RKO (cell line): ENCODE measurements at places on chromosomes 2 and 18.

GRCh38 chr18:28771849-28772248, 594.9 kb upstream of the CDH2 start:
- DNase-seq: no peak

- no peak for DNase-seq
Observed at GRCh38 chr2:18119883-18120282, 241.4 kb downstream of the KCNS3 start.

GRCh38 chr18:34386803-34387202, 162.1 kb upstream of the NOL4 start:
- DNase-seq: no peak

- no peak for DNase-seq
Observed at GRCh38 chr2:63667132-63667700, 78.5 kb downstream of the MDH1 start.

DNA sequence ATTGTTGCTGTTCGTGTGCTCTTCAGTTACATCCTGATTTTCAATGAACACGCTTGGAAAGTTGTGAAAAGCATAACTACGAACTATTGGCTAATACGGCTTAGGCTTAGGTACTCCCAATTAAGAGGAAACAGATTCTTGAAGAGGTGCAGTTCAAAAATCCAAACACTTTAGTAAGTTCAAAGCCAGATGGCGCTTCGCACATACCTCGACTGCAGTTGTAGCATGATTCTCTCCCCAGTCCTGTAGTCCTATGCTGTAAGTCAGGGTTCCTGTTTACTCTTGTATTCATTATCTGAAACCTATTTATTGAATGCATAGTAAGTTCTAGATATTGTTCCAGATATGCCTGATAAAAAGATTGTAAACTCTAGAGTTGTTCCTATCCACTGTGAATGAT, 165.2 kb downstream of the TRIB2 start:
- no peak for DNase-seq

- DNase-seq: no peak
Observed at GRCh38 chr2:170433448-170433847, 255.5 kb downstream of the MYO3B start.

- no peak for DNase-seq
Observed at GRCh38 chr18:73683409-73684238, 464.0 kb downstream of the FBXO15 start.

GRCh38 chr2:8528863-8529262, 153.0 kb upstream of the ID2 start:
- no peak for DNase-seq

GRCh38 chr2:111626037-111626864, 257.7 kb downstream of the ANAPC1 start:
- DNase-seq: no peak

DNA sequence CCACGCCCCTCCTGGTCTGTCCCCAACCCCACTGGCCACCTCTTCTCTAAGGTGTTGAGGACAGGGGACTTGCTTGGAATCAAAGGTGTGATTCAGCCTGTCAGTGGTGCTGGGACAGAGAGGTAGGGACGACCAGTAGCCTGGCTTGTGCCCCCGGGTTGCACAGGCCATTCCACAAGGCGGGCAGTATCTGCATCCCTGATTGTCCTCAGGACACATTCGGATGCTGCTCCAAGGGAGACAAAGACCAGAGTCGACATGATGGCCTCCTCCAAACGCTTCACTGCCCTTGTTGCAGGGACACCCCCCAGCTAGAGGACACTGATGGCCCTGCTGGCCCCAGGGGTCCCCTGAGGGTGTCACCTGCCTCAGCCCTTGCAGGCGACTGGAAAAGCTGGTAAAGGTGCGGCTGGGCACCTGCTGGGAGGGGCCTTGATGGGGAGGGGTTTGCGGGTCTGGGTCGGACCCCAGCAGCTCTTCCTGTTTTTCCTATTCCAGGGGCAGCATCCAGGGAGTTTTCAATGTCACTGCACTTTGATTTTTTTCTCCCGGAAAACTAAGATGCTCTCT, 98.0 kb downstream of the PTGR3 start:
- DNase-seq: no peak

GRCh38 chr2:130341562-130342019, 1.1 kb upstream of the IMP4 start:
- no peak for DNase-seq

DNA sequence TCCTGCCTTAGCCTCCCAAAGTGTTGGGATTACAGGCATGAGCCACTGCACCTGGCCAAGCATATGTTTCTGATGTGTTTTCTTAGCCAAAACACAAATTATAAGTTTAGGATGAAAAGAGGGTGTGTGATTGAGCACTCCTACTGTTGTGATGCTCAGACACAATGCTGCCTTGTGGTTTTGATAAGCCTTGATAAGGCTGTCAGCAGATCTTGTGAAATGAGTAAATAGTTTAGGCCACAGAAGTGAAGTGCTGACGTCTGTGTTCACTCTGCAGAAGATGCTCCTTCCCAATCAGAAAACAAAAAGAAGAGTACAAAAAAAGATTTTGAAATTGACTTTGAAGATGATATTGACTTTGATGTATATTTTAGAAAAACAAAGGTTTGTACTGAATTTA, 24.3 kb downstream of the NCAPH start:
- no peak for DNase-seq

DNA sequence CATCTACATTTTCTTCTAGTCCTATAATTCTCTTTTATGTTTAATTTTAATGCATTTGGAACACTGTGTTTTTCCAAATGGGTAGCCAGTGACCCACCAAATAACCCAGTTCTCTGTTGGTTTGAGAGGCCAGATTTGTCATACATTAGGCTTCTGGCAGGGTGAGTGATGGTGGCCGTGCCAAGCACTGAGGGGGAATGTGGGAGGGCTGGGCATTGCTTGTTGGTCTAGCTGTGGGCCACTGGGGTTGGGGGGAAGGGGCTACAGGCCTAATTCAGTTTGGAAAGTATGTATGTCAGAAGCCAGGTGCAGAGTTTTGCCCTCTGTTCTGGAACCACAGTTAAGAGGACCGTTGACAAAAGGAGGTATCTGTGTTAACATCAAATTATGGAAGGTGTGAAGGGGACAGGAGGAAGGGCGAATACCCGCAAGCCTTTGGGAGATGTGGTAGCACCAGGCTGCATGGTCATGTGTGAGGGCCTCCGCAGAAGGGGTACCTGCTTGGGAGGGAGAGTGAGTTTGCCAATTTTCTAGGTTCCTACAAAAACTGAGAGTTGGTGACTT, 38.1 kb upstream of the SCLY start:
- no peak for DNase-seq
